ENCODE measurements at places on chromosomes 3 and 15.

GRCh38 chr3:65018801-65019200 is 331.0 kb upstream of the ADAMTS9 start:
- H3K36me3 ChIP-seq, result no peaks in the 10 kb centered on the region
- no peaks in the 10 kb centered on the region for H3K4me1 ChIP-seq
- H3K4me3 ChIP-seq, result no peak overlapping the region
- no peak overlapping the region for H3K27ac ChIP-seq

DNA sequence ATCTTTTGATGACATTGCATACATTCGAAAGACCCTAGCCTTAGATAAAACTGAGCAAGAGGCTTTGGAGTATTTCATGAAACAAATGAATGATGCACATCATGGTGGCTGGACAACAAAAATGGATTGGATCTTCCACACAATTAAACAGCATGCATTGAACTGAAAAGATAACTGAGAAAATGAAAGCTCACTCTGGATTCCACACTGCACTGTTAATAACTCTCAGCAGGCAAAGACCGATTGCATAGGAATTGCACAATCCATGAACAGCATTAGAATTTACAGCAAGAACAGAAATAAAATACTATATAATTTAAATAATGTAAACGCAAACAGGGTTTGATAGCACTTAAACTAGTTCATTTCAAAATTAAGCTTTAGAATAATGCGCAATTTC is 16.7 kb downstream of the KCNMB3 start:
- H3K36me3 ChIP-seq, result peaks cover 39% of the 10 kb centered on the region
- no peak overlapping the region for H3K4me3 ChIP-seq
- no peaks in the 10 kb centered on the region for H3K27me3 ChIP-seq
- H3K4me1 ChIP-seq, result peaks cover 7% of the 10 kb centered on the region
- H3K27ac ChIP-seq, result no peak overlapping the region
- no peak for DNase-seq

DNA sequence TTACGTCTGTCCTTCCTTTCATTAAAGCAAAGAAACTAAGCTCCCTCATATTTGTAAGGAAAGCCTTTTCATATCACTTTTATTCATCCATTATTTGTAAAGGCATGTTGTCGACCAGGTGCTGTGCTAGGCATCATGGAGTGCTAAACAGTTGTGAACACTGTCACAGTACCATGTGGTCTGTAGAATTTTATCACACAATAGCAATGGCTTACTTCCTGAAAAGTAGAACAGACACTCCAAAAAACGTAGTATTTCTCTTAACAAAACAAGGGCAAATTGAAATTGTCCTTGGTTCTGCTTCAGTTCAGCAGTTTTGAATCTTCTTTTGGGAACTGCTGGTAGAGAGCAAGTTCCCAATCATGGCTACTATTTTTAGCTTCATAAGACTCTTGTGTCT is 63.3 kb downstream of the RBMS3 start:
- H3K4me3 ChIP-seq, result no peak overlapping the region
- H3K4me1 ChIP-seq, result no peaks in the 10 kb centered on the region
- DNase-seq, result no peak
- no peaks in the 10 kb centered on the region for H3K27me3 ChIP-seq
- no peak overlapping the region for H3K27ac ChIP-seq

DNA sequence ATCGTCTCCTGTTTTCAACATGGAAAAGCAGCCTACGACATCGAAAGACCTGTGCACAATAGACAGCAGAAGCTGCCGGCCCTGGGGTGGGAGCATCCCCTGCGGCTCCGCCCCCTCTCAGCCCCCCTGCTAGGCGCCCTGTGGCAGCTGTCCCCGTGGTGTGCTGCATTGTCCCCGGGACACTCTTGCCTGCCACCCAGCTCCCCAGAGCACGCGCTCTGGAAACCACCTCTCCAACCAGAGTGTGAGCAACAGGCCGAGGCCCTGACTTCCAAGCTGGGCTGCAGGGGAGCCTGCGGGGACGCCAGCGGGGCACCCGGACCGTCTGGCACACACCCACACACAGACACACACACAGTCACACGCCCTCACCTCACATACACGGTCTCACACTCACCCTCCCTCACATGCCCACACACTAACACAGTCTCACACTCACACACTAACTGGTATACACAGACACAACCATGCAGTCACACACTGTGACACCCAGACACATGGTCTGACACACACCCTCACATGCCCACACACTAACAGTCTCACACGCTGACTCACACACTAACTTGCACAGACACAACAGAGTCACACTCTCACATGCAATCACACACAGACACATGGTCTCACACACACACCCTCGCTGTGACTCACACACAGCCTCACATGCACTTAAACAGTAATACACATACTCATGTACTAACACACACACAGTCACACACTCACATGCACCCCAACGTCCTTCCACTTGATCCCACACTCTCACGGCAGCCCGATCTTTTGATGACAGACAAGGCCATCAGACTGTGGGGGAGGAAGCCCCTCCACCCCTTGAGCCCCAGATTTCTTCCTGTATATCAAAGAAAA is 94.7 kb downstream of the OCA2 start:
- H3K27ac ChIP-seq, result no peak overlapping the region
- no peak for DNase-seq
- H3K4me3 ChIP-seq, result no peak overlapping the region
- H3K4me1 ChIP-seq, result no peaks in the 10 kb centered on the region
- no peaks in the 10 kb centered on the region for H3K36me3 ChIP-seq
